ENCODE measurements at places on chromosomes 7 and 10. TPM values are rescaled to one million over a fixed set of nuclear protein-coding genes. Genes with fewer than 3 reads are reported as not detected.

GRCh38 chr7:44267719-44268421, 57.5 kb downstream of the CAMK2B start:
- no peak for DNase-seq

CDHR3 gene
- total RNA-seq: 35.7 TPM

GRCh38 chr10:85318809-85319807, 990.7 kb downstream of the CCSER2 start:
- DNase-seq: no peak

- no peak for DNase-seq
Measured at GRCh38 chr10:132850246-132850645, 64.3 kb upstream of the NKX6-2 start.

GRCh38 chr7:133530682-133531081, 277.8 kb downstream of the EXOC4 start:
- no peak for DNase-seq

DNA sequence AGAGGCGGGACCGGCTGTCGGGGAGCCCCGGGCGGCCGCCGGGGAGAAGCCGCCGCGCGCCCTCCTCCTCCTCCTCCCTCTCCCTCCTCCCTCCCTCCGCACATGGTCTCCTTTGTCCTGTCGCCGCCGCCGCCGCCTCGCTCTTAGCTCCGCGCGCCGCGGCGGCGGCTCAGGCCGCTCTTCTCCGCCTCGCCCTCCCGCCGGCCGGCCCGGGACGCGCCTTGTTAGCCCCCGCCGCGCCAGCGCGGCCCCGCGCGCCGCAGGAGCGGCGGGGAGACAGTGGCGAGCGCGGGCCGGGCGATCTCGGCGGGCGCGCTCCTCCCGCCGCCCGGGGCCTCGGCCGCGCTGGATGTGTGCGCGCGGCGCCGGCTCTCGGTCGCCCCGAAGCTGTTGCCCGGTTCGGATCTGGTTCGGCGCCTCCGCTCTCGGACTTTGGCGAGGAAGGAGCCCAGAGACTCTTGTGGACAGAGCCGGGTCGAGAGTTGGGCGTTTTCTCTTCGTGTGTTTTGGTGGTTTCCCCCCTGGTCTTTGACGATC, 437.4 kb upstream of the GALNT17 start:
- DNase-seq: no peak

SORCS1 gene
- total RNA-seq: 0.16 TPM

CYP3A7 gene
- not detected for total RNA-seq

DNA sequence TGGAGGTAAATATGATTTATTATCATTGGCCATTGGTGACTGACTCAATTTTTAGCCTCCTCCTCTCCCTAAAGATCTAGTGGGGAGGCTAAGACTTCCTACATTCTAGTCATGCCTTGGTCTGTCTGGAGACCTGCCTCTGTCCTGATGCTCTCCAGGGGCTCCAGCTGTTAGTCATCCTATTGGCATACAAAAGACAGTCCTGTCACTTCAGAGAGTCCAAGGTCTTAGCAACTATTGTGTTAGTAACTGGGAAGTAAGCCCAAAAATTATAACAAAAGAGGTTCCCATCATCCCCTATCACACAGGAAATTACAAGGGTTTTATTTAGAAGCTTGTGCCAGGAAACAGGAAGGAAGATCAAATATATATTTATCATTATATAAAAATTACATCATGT, 400.6 kb upstream of the VSTM2A start:
- no peak for DNase-seq

MYOF gene
- total RNA-seq: 87.8 TPM

CALCR gene
- total RNA-seq: 0.51 TPM

GRCh38 chr7:149077594-149077993, 12.9 kb downstream of the ZNF786 start:
- DNase-seq: no peak

TMUB1 gene
- 31.9 TPM for total RNA-seq

GRCh38 chr7:71148098-71148497, 16.2 kb downstream of the GALNT17 start:
- no peak for DNase-seq

GRCh38 chr7:18179093-18179492, 151.4 kb upstream of the PRPS1L1 start:
- no peak for DNase-seq

- no peak for DNase-seq
Measured at GRCh38 chr7:151008143-151008510, 16.2 kb downstream of the ATG9B start.

DNA sequence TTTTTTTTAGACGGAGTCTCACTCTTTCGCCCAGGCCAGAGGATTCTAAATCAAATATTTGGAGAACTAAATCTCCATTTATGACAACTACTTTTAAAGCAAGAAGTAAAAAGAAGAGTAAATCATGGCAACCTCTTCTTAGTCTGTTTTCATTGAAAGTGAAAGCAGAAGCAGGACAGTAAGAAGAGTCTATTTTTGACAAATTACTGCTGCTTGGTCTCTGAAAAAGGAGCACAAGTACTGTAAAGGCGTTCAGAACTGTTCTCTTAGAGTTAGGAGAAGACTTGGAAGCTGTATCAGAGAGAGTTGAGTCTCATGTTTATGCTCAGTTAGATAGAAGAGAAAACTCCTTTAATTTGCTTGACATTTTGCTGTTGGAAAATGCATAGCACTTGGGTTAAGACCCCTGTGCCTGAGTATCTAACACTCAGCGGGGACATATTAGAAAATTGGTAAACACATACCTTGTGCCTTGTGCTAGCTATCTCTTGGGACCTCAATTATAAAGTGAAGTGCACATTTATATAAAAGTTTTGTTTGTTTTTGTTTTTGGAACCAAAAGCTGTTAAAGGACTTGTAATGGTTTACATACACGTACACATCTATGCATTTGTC, 433.0 kb downstream of the ANKRD7 start:
- no peak for DNase-seq

GRCh38 chr10:131050162-131050766, 261.3 kb downstream of the TCERG1L start:
- DNase-seq: no peak

CHST15 gene
- 53.1 TPM for total RNA-seq

DNA sequence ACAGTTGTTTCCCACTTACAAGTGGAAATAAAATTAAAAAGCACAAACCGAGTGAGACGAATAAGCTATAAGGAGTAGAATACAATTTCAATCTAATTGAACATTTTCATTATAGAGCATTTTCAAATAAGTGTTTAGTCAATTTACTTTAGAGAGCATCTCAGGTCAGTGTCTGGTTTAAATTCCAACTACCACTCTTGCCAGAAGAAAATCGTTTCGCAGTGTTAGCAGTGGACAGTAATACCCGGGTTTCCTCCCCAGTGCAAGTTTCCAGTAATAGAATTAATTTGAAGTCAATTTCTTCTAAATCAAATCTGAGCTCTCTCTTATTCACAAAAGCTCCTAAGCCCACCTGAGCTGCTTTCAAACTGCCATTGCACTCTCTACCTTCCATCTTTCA, 45.7 kb downstream of the CREB3L2 start:
- no peak for DNase-seq

DNA sequence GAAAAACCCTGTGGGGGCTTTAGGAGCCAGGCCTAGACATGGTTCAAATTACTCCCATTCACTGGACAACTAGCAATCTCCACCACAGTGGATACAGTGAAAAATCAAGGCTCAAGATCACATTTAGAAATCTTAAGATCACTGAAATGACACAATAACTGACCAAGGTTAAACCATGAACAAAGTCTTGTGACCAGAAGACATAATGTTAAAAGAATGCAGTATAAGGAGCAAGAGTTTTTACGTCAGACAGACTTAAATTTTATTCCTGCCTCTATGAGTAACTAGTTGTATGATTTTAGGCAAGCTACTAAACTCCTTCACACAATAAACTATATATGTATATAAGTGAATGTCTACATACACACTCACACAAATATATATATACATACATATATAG, 68.5 kb downstream of the MICU1 start:
- no peak for DNase-seq

- no peak for DNase-seq
Measured at GRCh38 chr10:14112056-14112455, 218.7 kb downstream of the FRMD4A start.

DNA sequence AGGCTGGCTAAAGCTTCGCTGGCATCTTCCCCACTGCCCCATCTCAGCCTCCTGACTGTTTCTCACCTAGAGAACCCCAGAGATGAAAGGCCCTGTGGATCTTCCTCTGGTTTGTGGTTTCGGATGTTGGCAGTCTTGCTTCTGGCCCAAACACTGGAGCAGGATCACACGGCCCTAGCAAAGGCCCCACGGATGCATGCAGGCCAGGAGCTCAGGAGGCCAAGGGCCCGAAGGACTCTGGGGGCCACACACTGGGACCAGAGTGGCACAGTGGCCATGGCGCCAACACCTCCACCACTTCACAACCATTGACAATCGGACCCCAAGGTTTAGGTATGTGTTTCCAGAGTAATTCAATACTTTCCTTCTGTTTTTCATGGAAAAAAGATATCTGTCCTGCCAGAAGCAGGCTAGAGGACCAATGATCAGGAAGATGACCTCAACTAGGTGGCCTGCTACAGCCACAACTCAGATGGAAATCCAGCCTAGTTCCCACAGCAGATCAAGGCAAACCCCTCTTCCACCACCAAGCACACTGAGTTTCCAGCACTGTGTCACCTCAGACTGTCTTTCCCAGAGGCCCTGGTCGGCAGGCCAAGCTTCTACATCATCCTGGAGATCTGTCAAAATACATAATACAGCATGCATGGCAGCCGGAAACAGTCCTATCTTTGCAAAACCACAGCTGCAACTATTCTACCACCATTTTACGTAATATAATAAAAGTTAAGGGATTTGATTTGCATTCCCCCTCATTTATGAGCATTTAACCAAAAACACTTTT, 53.0 kb downstream of the CTBP2 start:
- no peak for DNase-seq

PDE6C gene
- not detected for total RNA-seq

GRCh38 chr7:122618585-122619189, 80.2 kb downstream of the RNF133 start:
- no peak for DNase-seq

GRCh38 chr10:103086261-103086660, 106.8 kb downstream of the NT5C2 start:
- no peak for DNase-seq

ADAM12 gene
- total RNA-seq: 77.9 TPM

PNLIPRP3 gene
- not detected for total RNA-seq

SYT15B gene
- total RNA-seq: 1.2 TPM

DNA sequence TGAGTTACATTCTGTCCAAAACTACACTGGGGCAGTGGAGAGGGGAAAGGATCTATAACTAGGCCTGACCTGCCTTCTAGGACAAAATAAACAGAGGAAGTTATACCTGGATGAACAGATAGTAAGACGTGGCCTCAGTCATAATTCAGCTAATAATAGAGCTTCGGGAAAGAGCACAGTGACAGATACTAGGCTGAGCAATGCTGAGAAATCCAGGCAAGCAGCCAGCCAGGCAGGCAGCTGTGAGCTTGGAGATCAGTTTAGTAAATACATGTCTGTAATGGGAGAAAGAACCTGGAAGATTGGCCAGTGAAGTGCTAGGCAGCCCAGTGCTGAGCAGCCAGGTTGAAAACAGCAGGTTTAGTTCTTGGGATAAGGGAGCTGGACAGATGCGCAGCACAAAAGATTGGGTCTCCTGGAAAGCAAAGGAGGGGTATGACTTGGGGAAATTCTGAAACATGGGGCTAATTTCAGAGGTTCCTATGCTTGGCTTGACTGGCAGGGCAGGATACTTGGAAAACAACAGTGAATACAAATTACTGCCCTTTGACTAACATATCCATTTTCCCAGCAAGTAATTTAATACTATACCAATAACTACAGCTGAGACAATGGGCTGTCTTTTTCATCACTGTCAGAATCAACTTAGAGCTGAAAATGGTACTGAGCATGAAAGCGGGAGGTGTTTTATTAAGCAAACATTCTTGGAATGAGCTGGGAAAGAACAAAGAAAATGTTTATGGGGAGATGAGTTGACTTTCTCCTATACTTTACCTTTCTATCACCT, 140.8 kb downstream of the DGKB start:
- DNase-seq: no peak

CPXM2 gene
- 17.9 TPM for total RNA-seq

GRCh38 chr10:128873411-128874054, 593.5 kb upstream of the MGMT start:
- DNase-seq: no peak

DNA sequence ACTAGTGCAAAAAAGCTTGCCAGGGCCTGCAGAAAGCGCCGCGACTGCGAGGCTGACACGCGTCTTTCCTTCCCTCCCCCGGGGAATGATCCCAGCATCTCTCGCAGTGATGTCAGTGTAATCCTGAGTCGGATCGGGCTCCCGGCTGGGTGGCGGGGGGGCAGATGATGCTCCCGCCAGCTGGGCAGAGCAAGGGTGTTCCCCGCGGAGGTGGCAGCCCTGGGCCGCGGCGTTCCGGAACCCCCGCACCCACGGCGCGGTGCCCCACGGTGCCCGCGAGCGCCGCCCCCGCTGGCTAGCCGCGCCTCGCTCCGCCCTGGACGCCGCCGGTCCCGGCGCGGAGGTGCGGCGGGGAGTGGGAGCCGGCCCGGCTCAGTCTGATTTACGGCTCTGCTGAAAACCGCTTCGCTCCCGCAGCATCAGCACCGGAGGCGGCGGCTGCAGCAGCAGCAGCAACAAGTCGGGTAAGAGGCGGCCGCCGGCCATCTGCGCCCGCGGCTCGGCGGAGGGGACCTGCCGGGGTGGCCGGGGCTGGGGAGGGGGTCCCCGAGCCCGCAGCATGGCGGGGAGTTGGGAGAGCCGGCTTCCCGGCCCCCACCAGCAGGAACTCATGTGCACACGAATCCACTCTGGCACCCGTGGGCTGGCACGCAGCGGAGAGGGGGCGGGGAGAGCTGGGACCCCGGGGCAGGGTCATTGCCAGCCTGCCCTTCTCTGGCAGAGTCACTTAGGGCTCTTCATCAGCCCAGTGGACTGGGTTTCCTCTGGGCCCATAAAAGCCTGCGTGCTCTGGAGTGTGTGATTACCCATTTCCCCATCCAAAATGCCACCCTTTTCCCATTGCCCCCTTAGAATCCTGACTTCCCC, at the start of gene ZNF365:
Gene ZNF365 (plus strand): TSS at position 375 of the 867 bp plus-strand sequence. CDS start 1,825 bp downstream, outside the sequence.
- no peak for DNase-seq

PNLIPRP1 gene
- total RNA-seq: 0.90 TPM

DNA sequence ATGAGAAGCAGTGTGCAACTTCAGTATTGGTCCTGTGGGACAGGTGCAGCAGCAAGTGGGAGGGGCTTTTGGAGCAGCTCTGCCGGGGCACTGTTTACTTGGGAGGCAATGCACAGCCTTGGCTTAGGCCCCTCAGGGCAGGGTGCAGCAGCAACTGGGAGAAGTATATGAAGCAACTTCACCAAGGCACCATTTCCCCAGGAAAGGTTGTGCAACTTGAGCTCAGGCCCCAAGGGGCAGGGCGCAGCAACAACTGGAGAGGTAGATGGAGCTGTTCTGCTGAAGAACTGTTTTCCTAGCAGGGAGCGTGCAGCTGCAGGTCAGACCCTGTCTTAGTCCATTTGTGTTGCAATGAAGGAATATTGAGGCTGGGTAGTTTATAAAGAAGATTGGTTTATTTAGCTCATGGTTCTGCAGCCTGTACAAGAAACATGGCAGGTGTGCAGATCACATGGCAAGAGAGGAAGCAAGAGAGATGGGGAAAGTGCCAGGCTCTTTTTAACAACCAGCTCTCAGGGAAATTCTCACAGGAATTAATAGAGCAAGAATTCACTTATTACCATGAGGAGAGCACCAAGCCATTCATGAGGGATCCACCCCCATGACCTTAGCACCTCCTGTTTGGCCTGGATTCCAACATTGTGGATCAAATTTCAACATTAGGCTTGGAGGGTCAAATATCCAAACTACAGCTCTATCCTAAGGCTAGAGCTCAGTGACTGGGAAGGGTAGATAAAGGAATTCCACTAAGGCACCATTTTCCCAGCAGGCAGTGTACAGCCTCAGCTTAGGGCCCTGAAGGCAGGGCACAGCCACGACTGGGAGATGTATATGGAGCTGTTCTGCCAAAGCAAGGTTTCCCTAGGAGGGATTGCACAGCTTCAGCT, 10.9 kb downstream of the GPR141 start:
- DNase-seq: no peak

GSTK1 gene
- 177 TPM for total RNA-seq
